ENCODE measurements at places on chromosomes 3 and 15.

GRCh38 chr3:126528800-126529541 lies 5.0 kb downstream of the CHST13 start:
- DNase-seq: no peak
- H3K27me3 ChIP-seq: no peaks in the 10 kb centered on the region
- no peaks in the 10 kb centered on the region for H3K4me1 ChIP-seq
- no peak overlapping the region for H3K4me3 ChIP-seq
- H3K36me3 ChIP-seq: no peaks in the 10 kb centered on the region

GRCh38 chr3:17157713-17158112 lies 273.0 kb downstream of the PLCL2 start:
- DNase-seq: no peak
- no peaks in the 10 kb centered on the region for H3K4me1 ChIP-seq
- H3K27ac ChIP-seq: no peak overlapping the region
- H3K4me3 ChIP-seq: no peak overlapping the region

- peaks cover 20% of the 10 kb centered on the region for H3K4me1 ChIP-seq
- peak; percentile 72 for DNase-seq
- no peaks in the 10 kb centered on the region for H3K27me3 ChIP-seq
- H3K36me3 ChIP-seq: peaks cover 53% of the 10 kb centered on the region
Measured at GRCh38 chr3:48273594-48274211, 32.8 kb downstream of the ZNF589 start.

- H3K4me1 ChIP-seq: no peaks in the 10 kb centered on the region
- no peak overlapping the region for H3K4me3 ChIP-seq
- DNase-seq: no peak
- H3K27me3 ChIP-seq: no peaks in the 10 kb centered on the region
Measured at GRCh38 chr3:158790901-158791589, 10.8 kb upstream of the MFSD1 start.
